Stimulated activated CD8-positive, alpha-beta memory T cell treated with anti-CD3 and anti-CD28 coated beads, Interleukin-15, amount 100 ng/mL, for 4 hours (primary cell): ENCODE measurements at places on chromosomes 12 and 14.

DNA sequence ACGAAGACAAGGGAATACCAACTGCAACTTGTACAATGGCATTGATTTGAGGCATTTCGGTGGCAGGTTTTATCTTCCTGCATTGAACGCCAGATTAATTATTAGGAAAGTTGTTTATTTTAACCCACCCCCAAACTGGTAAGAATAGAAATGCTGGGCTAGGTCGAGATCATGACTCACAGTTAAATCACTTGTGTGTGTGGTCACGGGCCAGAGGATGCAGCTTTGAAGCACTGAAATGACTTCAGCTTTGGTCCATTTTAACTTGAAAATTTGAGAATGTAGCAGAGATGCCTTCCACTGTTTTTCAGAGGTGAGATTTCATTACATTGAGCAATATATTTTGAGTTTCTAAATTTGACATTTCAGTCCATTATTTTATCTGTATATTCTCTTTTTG is 23.6 kb upstream of the KCNH3 start:
- DNase-seq = no peak

- no peak for DNase-seq
These were observed 1523.5 kb downstream of the AACS start for GRCh38 chr12:126588586-126589249.

DNA sequence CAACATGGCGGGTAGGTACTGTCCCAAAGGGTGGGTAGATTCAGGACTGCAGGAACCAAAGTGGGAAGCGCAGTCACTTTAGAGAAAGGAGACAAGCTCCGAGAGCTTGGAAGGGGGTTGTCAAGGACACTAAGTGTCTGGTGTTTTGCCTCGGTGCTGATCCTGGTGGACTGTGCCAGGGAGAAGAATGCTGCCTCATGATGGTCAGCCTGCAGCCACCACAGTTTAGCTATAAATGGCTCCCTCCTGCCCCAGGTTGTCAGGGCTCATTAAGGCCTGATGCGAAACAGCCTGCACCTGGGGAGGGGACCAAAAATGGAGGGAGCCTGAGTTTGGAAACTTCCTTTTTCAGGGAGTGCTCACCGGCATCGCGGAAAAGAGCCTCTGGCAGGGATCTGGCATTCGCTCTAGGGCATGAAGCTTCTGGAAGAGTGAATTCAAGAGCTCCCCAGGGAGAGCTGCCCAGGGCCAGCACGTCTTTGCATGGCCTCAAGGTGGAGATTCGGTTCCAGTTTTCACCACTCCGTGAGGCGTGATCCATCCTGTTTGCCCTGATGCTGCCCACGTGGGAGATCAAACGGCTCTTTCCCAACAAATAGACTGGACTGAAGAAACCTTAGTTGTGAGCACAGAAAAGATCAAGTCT is 164.0 kb downstream of the FOXN3 start:
- DNase-seq = no peak

- no peak for DNase-seq
These were observed 59.8 kb downstream of the RNFT2 start for GRCh38 chr12:116797885-116798284.

DNA sequence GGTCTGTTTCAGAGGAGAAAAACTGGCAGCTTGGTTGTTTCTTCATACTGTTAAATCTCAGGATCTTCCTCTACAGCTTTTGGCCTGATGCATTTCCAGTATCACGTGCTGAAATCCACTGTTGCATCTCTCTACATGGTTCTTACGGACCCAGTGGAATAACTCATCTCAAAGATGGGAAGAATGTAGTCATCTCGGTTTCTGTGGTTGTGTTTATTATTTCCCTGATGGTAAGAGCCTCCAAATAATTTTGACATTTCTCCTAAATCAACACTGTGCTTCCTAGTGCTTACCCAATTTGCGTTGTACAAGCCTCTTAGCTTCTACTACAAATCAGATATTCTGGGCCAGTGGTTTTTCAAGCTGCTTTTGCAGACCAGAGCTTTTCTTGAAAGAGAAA is 812.8 kb downstream of the C12orf50 start:
- no peak for DNase-seq

DNA sequence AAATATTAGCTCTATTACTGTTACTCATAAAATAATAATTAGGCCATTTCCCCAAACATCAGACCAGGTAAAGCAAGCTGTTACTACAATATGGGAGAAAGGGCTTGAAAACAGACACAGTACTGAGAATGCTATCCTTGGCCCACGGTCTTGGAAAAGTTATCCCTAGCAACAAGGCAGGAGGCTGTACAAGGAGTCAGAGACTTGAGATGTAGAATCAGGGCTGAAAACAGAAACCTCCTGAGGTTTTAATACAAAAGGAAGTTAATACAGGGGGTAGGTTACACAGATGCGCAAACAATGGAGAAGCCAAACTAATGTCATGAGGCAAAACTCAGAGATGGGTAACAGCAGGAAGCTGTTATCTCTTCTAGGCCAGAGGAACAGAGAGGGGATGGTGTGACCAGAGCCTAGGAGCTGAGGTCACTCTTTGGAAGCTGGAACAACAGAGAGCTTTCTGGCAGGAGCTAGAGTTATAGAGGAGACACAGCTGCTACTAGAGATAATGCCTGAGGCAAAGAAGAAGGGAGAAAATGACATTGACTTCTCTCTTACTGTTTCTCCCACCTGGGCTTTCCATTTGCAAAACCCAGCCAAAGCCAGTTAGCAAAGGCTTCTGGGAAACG is 248.8 kb downstream of the SUDS3 start:
- DNase-seq = no peak

GRCh38 chr12:121990692-121991603 is 30.7 kb upstream of the BCL7A start:
- DNase-seq = no peak

DNA sequence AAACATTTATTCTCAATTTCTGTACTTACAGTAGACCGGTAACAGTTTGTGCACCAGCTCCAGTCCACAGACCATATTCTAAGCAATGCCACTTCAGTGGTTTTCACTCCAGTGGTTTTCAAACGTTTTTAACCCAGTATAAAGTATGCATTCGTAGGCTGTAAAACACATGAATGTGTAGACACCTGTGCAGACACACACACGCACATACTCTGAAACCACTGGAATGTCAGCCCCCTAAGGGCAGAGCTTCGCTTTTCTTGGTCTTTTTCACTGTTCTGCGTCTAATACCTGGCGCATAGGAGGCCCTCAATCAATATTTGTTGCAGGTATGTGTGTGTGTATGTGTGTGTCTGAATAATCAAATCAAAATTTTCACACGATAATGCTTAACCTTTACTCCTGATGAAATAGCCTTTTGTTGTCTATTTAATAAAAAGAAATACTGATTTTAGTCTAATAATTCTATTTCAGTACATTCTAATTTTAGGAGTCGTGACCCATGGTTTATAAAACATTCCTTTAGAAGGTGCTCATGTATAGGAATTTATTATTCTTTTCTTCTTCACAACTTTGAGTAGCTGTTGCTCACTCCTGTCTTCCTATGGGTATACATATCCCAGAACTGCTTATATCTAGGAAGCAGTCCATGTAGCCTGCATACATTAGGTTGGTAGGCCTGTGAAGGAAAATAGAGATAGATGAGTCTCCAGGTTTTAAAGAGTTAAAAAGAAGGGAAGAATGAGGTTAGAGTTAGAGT is 73.6 kb upstream of the REP15 start:
- no peak for DNase-seq

GRCh38 chr12:46963977-46964971 is 115.1 kb upstream of the PCED1B start:
- DNase-seq = no peak

DNA sequence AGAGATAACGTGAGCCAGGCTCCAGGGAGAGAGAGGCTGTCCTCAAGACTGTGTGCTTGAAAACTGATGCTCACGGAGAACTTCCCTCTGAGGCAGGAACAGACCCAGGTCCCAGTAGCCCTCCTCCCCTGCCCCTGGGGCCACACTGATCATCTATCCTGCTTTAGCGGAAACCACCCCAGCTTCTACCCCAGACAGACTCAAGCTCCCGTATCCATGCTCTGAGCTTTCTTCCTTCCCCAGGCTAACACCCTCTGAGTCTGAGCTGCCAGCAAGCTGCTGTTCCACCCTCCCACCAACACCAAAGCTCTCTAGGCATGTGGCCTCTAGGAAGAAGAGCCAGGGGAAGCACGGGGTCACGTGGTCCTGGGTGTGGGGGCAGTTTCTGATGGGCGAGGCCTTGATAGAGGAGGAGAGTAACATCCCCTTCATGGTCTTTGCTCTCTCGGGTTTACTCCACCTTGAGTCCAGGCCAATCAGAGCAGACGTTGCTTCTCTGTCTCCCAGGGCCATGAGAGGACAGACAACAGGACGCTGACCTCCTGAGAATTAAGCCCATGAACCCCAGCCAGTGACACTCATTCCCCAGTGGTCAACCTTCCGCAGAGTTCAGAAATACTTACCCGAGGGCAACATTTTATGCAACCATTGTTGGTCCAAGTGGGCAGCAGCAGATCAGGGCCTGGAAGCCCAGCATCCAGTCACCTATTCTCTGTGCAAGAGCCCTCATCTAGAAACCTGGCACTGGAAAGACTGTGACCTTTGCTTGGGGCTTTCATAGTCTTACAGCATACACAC is 1.4 kb downstream of the PCK2 start:
- DNase-seq = peak; percentile 46

DNA sequence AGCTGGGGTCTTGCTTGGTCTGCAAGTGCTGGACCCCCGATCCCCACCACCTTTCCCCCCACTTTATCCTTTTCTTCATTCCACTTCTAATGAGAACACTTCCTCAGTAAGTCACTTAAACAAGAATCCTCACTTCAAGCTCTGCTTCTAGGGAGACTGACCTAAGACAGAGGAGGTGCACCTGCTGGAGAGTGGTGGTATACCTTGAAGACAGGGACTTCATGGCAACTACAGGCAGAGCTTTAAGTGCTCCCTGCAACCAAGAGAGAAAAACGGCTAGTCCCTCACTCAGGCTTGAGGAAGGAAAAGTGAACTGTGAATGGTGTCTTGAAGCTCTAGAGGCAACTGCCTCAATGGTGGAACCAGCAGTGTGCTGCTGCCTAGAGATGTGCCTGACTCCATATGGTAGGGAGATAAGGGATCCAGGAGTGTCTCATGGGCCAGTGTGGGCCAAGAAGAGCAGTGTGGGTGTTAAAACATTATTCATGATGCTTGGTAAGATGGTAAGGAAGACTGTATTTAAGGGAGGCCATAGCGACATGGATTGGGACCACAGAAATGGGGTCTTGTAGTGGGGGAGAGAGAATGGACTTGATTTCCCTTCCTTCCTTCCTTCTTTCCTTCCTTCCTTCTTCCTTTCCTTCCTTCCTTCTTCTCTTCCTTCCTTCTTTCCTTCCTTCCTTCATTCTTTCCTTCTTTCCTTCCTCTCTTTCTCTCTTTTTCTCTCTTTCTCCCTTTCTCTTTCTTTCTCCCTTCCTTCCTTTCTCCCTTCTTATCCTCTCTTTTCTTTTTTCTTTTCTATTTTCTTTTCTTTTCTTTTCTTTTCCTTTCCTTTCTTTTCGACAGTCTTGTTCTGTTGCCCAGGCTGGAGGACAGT is 96.2 kb upstream of the NAP1L1 start:
- DNase-seq = no peak

DNA sequence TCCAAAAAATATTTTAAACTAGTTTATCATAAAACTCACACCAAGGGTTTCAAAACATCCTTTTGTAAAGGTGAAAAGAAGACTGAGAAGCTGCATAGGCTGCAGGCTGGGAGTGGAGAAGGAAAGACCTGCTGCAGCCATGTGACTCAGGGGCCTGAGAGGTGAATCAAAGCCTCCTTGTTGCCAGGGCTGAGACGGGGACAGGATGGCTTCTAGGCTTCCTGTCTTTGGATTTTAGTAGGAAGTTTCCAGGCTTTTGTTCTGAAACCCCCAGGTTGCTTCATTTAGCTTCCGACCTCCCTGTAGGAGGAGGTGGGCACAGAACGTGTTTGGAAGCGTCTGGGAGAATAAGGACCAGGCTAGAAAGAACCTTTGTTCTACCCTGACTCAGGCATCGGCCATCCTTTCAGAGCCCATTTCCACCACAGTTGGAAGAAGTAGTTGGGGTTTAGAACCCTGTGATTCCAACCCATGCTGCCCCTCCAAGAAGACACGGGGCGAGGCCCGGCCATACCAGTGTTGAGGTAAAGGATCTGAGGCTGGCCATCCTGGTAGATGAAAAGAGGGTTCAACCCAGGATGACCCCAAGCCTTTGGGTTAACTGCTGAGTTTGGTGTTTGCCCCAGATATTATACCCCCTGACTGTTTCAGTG is 122.4 kb downstream of the SLC25A47 start:
- no peak for DNase-seq

DNA sequence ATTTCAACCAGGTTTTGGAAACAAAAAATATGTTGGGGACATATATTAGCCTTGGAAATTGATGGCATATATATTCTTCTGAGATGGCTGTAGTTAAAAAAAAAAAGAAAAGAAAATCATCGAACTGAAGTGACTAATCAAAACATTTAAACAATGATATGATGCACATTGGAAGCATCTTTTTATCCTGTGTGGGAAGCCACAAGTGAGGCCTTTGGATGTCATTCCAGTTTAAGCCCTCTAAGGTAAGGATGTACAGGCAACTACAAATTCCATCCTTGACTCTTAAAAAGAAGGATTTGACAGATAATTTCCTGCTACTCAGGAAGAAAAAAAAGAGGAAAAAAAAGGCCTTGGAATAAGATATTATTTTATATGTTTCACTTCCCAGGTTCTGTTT is 9.6 kb upstream of the PTPRB start:
- DNase-seq = no peak

- DNase-seq = no peak
These were observed 67.8 kb upstream of the NAP1L1 start for GRCh38 chr12:76152181-76152807.

DNA sequence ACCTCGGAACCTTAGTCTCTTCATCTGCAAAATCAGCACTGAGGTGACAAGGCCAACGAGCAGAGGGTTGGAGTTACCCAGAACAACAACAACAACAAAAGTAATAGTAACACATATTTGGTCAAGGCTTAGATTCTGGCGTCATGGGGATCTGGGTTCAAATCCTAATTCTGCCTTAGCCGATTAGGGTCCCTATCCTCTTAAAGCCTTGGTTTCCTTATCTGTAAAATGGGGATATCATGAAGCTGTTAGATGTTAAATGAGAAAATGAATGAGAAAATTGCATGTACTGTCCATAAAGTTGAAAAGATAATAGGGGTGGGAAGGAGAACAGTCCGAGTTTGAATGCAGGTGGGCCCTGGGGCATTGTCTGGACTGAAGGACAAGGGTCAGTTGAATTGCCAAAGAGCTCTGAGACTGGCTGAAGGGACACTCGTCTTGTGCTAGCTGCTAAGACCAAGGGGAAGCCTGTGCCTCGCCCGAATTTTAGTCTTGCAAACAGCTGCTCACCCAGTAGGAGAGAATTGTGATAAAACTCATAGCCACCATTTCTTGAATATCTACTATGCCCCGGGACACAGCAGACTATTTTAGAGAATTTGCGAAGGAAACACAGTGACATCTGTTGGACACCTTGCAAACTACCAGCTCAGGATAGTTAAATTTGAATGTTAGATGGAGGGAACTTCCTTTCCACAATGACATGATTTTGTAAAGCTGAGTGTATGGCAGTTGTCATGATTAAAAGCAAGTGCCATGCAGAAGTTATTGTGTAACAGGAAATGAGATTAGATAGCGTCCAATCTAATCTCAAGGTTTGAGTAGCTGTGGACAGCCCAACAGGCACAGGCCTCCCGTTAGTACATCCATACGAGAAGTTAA is 6.8 kb upstream of the HNF1A start:
- DNase-seq = no peak

- no peak for DNase-seq
These were observed 246.2 kb downstream of the MSRB3 start for GRCh38 chr12:65524666-65525065.
